ENCODE measurements at places on chromosomes 5 and 9.

DNA sequence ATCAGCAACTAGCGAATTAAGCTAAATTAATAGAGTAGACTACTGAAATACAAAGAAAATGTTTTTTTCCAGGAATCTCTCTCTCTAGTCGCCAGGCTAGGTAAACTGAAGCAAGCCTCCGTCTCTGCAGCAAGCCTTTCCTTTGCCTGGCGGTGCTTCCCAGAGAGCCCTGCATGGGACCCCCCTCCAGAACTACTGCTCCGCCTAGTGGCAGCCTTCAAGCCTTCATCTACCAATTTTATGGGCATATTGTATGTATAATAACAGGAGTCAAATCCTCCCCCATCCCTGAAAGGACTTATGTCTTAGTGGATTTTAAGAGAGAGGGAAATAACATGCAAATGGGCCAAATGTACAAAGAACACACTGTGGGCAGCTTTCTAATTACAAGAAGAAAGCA is 241.9 kb downstream of the SAXO1 start:
- peak; percentile 33 for DNase-seq

GRCh38 chr9:137430723-137431415 is 7.7 kb downstream of the NOXA1 start:
- no peak for DNase-seq

DNA sequence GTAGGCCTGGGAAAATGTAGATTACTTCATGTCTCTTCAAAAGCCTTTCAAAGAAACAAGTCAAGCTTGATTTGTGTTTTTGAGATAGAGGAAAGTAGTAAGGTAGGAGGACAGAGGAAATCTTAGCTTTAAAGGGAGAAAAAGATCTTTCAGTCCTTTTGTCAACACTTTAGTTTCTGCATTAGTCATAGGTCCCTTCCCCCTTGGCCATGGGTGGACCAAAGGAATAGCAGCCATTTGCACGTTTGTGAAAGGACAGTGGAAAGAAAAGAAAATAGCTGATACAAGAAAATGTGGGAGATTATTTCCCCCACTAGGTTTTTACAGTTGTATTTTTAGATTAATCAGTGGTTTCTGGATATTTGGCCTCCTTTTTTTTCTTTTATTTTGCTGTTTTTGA is 121.9 kb upstream of the GRHPR start:
- DNase-seq = no peak

DNA sequence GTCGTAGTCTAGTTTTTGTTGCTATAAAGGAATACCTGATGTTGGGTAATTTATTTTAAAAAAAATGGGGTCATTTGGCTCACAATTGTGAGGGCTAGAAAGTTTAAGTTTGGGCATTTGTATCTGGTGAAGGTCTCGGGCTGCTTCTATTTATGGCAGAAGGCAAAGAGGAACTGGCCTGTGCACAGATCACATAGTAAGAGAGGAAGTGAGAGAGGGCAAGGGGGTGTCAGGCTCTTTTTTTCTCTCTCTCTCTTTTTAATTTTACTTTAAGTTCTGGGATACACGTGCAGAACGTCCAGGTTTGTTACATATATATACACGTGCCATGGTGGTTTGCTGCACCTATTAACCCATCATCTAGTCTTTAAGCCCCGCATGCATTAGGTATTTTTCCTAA is 453.3 kb downstream of the DIRAS2 start:
- DNase-seq = no peak

DNA sequence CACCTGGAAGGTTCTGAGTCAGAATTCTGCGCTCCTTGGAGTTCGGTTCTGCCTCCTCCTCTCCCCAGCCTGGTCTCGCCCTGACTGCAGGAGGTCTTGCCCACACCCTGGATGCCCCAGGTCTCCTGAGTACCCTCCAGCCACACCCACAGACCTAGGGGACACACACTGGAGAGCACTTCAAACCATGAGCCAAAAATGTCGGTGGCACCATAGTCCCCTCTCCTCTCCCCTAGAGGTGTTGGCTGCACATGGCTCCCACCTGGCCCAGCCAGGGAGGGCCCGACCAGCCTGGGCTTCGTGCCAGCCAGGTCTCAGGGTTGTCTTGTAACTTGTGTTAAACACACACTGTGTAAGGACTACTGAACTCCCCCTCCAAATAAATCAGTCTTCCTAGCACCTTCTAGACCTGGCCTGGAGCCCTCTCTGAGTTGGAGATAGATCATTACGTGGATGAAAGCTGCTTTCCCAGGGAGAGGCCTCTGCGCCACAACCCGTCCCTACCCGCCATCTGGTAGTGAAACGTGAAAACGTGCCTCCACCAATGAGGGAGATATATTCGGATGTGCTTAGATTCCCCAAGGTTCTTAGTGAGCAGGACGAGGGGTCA is 49.9 kb upstream of the CTSL start:
- DNase-seq = no peak
